ENCODE measurements at places on chromosomes 2 and 18.

DNA sequence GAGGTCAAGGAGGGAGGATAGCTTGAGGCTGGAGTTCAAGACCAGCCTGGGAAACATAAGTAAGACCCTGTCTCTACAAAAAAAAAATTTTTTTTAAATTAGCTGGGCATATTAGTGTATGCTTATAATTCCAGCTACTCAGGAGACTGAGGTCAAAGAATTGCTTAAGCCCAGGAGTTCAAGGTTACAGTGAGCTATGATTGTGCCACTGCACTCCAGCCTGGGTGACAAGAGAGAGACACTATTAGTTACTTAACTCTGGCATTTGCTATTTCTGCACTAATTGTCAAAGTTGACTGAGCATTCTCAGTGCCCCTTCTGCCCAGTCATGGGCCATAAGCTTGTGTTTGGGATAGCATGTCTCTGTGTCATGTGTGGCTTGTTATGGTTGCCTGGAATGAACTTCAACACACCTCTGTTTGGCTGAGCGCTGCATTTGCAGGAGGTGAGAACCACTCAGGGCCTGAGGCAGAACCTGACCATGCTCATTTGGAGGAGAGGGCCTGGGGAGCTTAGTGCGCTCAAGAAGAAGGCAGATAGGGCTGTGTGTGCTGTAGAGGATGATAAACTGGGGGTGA lies 77.7 kb downstream of the SH3RF3 start:
- DNase-seq = no peak

GRCh38 chr2:10424051-10424450 lies 24.1 kb downstream of the ODC1 start:
- peak; percentile 85 for DNase-seq

- DNase-seq = no peak
Measured at GRCh38 chr18:37953876-37954275, 388.3 kb upstream of the CELF4 start.

GRCh38 chr2:96110621-96111256 lies 5.6 kb downstream of the ADRA2B start:
- no peak for DNase-seq

DNA sequence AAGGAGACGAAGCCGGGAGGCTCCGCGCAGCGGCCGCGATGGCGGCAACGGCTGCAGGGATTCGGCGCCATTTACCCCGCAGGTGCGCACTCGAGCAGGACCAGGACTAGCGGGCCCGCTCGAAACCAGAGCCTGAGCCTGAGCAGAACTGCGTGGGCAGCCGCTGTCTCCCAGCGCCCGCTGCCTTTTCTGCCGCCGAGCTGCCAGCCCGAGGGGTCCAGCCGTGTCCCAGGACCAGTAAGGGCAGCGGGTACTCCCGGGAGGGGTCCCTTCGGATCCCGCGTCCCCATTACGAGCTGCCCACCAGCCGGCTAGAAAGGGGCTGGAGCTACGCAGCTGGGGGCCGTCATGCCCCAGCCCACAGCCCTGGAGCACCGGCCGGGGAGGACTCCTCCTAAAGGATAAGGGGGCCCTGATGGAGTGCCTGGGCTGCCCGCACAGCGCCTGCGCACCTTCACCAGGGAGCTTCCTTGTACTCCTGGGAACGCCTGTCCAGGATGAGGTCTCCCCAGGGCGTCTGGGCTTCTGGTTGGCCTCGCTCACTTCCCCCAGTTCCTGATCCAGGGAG lies 9.9 kb downstream of the ALPP start:
- DNase-seq = no peak

- DNase-seq = no peak
Measured at GRCh38 chr2:134712736-134713135, 6.1 kb downstream of the TMEM163 start.

- no peak for DNase-seq
Measured at GRCh38 chr2:113192459-113193100, 18.8 kb downstream of the PSD4 start.

DNA sequence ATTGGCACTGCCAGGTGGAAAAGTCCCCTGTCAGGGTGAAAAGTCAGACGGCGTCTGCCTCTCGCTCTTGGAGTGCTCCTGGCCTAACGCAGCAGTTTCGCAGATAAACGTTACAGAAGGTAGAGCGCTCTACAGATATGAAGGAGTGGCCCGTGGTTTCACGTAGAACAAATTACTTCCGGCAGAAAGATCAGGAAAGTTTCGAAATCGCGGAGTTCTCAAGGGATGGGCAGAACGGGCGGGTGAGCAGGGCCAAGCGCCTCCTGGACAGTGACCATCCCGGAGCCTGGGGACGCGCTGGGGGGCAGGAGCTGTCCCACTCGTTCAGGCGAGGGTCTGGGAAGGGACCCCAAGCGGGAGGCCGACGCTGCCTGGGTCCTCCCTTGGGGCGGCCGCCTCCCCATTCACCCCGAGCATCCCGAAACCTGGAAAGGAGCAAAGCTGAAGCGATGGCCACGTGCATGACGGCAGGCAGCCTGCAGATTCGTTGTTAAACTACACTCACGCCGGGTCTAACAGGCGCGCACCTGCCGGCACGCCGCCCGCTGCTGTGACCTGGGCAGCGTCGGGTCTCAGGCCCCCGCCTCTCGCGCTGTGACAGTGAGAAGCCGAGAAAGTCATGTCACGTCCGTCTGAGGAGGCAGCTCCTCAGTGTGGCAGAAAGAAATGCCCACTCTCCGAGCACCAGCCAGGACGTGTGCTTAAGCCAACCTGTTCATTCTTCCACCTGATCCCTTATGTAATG lies 122.9 kb upstream of the SALL3 start:
- no peak for DNase-seq

GRCh38 chr18:58095222-58095621 lies 51.2 kb downstream of the NEDD4L start:
- DNase-seq = no peak

DNA sequence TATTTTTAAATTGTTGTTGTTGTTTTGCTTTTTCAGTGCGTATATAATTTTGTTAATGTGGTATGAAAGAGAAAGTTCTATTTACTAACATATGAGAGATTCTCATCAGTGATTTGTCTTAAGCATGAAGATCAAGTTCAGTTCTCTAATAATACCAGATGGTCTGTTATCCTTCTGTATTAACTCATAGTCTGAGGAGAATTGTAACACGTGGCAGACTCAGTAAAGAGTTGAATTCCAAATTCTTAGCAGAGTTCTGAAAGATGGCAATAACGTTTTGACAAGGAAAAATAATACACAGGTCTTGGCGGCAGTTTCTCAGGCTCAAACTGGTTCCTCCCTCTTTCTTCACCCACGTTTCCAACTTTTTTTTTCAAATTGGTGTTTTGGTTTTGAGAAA lies 17.2 kb upstream of the COL3A1 start:
- DNase-seq = no peak

DNA sequence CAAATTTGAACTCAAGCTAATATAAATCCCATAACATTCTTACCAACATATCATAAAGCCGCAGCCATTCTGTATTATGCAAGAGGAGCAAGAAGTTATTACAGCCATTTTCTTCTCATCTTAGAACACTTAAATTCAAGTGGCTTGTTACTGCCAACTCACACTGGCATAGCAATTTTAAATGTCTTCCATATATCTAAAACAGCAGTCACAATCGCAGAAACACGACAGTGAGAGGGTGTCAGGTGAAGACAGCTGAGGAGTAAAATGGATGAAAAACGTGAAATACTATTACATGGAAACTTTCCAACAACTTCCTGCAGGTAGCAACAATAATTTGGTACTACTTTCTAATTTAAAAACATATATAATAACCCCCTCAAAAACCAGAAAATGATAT lies 17.9 kb downstream of the PPP3R1 start:
- DNase-seq = no peak

- DNase-seq = no peak
Measured at GRCh38 chr2:161352719-161353118, 44.5 kb downstream of the PSMD14 start.

GRCh38 chr2:15521641-15522181 lies 39.4 kb downstream of the NBAS start:
- DNase-seq = no peak

DNA sequence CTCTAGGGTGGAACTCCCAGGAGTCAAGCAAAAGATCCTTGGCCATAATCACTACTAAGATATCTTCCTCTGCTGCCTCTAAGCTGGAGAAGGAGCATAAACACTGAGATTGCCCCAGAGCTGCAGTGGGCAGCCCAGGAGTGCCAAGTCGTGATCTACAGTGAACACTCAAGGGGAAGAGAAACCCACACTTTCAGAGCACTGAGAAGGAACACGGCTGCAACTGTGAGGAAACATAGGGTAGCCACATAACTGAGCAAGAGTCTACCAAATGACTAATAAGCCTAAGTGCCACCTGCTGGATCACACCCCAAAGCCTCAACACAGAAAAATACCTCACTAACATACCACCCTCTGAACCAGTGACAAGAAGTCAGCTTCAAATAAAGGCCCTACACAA lies 79.6 kb upstream of the RAB12 start:
- no peak for DNase-seq

GRCh38 chr2:135931776-135932443 lies 53.5 kb downstream of the DARS1 start:
- no peak for DNase-seq

DNA sequence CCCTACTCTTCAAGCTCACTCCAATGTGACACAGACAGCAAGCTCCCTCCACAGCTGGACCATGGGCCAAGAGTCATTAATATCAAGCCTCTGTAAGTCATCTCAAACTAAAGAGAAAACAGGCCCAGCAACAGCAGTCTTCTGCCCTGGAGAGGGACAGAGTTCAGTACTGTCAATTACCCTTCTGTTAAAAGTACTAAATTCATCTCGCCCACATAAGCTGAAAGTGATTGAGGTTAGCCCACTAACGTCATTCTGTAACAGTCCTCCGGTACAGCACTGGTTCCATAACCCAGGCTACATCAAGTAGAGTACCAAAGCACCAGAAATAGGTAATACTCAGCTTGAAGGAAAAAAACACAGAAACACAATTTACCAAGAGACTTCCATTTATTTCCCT lies 25.9 kb downstream of the THADA start:
- no peak for DNase-seq

GRCh38 chr18:8786483-8787370 lies 81.4 kb downstream of the MTCL1 start:
- no peak for DNase-seq

DNA sequence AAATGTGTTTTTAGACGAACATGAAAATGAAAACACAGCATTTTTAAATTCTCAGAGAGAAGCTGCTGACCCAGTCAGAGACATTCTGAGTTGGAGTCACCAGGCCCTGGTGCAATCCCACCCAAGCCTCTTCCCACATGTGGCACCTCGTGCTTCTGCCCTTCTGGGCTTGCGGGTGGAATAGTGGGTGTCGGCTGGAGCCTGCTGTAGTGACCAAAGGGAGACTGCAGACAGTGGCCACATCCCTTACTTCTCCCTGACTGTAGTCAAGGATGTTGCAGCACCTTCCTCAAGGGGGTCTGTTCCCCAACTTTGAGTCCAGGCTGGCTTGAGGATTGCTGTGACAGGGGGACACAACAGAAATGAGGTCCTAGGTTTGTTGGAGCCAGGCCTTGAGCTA lies 104.4 kb upstream of the GLI2 start:
- DNase-seq = no peak

DNA sequence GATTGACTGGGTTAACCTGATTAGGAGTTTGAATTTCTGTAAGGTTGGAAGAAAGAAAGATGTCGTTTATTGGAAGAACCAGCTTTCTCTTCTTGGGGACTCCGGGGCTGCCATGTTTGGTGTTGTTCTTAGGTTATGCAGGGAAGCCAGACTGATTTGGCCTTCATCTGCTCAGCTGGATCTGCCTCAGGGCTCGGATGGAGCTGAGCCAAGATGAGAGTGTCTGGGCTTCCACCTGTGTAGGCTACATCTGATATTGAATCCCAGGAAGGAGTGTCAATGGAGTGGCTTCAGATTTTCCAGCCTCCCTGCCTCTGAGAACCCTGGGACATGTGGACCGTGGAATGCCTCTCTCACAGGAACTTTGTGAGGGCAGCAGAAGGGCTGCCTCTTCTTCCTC lies 126.1 kb downstream of the WDSUB1 start:
- no peak for DNase-seq

- peak; percentile 52 for DNase-seq
Measured at GRCh38 chr2:158926478-158926948, 41.9 kb upstream of the TANC1 start.
